CD4-positive, CD25-positive, alpha-beta regulatory T cell (primary cell): ENCODE measurements at places on chromosomes 7 and 10.
A peak's percentile ranks its signal among the peaks of the same experiment; 100 is the strongest.

- DNase-seq = no peak
Observed at GRCh38 chr7:40041456-40041855, 91.4 kb downstream of the CDK13 start.

- DNase-seq = no peak
Observed at GRCh38 chr7:97499204-97499603, 232.7 kb upstream of the TAC1 start.

DNA sequence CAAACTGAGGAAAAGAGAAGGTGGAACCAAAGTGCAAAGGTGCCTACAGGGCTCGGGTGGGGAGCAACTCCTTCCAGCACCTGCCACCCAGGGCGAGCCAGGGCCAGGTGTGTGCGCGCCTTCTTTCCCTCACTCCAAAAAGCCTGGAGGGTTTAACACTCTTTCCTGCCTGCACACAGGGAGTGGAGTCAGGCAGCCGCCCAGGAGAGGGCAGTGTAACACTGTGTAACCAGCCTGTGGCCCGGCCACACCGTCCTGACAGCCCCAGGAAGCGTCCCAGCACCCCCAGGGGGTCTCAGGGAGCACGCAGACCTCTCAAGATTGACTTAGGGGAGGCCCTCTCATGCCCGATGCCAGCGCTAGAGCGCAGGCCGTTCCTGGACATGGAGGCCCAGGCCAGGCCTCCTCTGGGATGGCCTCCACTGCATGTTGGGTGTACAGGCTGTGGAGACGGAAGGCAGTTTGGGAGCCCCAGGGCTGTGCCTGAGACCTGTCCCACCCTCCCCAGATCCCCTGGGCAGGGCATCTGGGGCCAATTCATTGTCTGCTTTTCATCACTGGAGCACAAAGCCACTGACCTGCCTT is 13.4 kb downstream of the BRI3 start:
- DNase-seq = no peak

GRCh38 chr10:124225467-124226270 is 132.3 kb upstream of the CHST15 start:
- DNase-seq = peak; percentile 76

- no peak for DNase-seq
Observed at GRCh38 chr10:91761721-91762120, 36.5 kb upstream of the TNKS2 start.

- DNase-seq = peak; percentile 41
Observed at GRCh38 chr10:118754229-118754555, 578 bp downstream of the CACUL1 start.
